Sigmoid colon (tissue), 7 donors: ENCODE measurements at places on chromosomes 4 and X. TPM values are rescaled to one million over a fixed set of nuclear protein-coding genes. Genes with fewer than 3 reads are reported as not detected.

The ARSD gene
- 10.5 TPM for total RNA-seq

The LDB2 gene
- total RNA-seq = 20.7 TPM

The GPM6B gene
- total RNA-seq = 40.3 TPM

The CXCL8 gene
- 0.66 TPM for total RNA-seq

The CENPVL2 gene
- not detected for total RNA-seq

The PRDM8 gene
- total RNA-seq = 15.5 TPM

The SLC16A2 gene
- total RNA-seq = 10.5 TPM
